ENCODE measurements at places on chromosomes 6 and 20.

- no peak for DNase-seq
These were observed 150.5 kb downstream of the TFAP2C start for GRCh38 chr20:56779452-56780143.

GRCh38 chr6:137709424-137710236, 157.4 kb upstream of the TNFAIP3 start:
- peak; percentile 48 for DNase-seq

GRCh38 chr20:5918856-5919625, 31.3 kb downstream of the TRMT6 start:
- peak; percentile 65 for DNase-seq

DNA sequence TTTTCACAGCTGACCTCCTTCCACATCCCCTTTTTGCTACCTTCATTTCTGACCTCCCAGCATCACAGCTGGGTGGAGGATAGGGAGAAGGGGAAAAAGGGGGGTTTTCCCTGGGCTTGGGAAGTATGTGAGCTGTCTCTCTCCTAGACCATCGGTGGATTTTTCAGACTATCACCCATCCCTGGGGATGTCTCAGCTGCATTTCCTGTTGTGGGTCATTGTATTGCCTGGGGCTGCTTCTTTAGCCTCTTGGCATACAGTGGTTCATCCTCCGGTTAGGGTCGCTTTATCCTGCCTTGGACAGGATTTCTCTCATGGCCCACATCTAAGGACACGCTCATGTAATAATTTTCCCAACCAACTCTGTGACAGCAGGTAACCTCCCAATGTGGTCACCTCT, 142.5 kb upstream of the ARG1 start:
- DNase-seq: peak; percentile 17

- no peak for DNase-seq
These were observed 46.2 kb downstream of the PROKR2 start for GRCh38 chr20:5270603-5271002.

DNA sequence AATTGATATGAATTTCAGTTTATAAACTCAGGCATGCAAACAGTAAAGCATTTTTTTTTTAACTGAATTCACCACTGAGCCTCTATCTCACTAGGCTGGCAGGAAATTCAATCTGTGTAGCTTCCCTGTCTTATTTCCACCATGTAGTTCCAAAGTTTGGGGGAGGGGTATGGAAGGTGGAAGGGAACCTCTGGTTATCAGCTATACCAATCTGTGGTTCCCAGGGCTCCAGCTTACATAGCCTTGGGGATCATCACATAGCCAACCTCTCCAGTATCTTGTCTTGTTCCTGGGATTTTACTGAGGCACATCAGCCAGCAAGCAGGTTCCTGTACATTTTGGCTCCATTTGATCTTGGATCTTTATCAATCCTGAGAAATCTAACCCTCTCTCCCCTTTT, 15.6 kb downstream of the RAD21L1 start:
- DNase-seq: peak; percentile 24

GRCh38 chr6:98136333-98136732, 698.0 kb upstream of the POU3F2 start:
- DNase-seq: no peak

DNA sequence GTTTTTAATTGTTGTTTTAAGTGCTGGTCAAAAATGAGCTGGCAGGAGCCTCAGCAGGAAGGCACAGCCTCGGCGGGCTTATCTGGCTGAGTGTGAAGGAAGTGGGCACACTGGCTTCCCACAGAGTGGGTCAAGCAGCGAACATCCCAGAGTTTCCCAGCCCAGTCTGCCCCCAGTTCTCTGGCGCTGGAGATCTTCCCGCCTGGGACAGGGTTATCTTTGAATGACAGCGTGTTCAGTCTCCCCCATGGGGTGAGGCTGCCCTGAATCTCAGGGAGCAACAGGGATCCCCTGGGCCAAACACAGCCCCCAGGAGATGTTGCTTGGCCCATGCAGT, 122.2 kb upstream of the PTPN1 start:
- DNase-seq: no peak

DNA sequence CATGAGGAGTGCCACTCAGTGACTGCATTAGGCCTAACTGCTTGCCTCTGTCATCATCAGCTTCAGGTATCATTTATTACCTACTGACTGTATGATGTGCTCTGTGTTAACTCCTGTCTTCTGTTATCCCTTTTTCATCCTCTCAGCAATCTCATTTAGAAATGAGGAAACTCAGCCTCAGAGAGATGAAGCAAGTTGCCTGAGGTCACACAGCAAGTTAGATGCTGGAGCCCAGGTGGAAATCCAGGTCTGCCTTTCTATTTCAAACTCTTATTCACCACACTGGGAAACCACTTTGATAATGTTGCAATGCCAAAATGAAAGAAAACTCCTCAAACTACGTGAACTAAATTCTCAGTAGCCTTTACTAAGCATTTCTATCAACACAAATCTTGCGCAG, 1.3 kb downstream of the FERMT1 start:
- no peak for DNase-seq

DNA sequence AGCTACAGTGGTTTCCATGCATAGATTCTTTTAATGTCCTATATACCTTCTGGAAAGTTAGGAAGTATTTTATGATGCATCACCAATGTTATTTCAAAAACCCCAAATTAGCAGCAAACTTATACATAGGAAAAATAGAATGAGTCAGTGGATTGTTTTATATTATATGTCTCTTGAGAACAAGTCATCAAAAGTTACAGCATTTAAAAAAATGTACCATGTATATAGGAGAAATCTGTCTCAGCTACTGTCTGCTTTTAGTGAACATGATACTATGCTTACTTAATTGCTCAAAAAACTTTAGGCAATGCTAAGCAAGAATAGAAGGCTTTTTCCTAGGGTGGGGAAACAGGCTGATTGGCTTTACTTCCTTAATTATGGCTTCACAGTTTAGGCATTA, 365.3 kb downstream of the SAMD5 start:
- no peak for DNase-seq

DNA sequence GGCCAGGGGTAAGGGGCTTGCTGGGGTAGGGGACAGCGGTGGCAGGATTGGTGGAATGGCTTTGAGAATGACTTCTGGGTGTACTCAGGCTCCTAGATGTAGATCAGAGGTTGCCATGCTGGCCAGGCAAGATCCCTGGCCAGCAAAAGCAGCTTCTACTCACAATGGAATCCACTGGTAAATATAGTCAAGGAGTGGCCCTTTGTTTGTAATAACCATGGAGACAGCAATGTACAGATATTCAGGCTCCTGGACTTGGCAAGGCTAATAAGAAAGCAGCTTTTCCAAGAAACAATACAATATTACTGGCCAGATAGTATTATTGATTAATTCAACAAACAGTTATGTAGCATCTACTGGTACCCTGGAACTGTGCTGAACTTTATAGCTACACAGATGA, 37.9 kb downstream of the CDH26 start:
- no peak for DNase-seq

DNA sequence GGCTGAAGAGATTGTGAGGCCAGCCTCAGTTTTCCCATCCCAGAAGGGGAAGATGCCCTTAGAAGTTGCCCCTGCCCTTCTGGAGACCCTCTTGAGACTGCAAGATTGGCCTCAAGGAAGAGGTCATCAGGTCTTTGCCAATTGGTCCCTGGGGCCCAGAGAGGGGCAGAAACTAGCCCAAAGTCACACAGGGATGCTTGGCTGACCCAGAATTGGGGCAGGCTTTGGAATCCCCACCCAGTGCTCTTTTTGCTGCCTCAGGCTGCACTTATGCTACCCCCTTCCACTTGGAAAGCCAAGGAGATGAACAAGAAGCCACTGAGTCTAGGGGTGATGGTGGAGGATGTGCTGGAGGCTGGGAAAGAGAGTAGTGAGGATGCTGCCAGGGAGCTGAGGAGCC, 24.9 kb upstream of the FKBP1A start:
- DNase-seq: no peak

DNA sequence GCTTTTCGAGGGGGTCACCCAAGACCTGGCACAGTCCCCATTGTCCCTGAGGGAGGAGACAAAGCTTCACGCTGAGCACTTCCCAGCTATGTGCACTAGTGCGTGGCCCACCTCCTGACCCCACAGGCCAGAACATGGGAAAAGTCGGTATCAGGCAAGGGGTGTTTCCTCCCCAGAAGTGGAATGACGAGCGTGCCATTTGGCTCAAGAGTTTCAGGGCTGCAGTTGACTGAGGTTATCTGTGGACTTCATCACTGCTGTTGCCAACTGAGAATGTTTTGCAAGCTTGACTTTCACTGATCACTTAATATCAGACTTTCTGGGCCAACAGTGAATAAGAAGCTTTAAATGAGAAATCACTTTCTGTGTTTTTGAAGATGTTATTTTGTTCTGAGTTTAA, 137.0 kb upstream of the AFDN start:
- DNase-seq: no peak

GRCh38 chr6:83459663-83460062, 28.8 kb upstream of the ME1 start:
- no peak for DNase-seq

Data from EL (cell line).